ENCODE measurements at places on chromosomes 2 and 18. TPM values are rescaled to one million over a fixed set of nuclear protein-coding genes. Genes with fewer than 3 reads are reported as not detected.

Gene BCL2
- 21.9 TPM for total RNA-seq

Gene SNTG2
- total RNA-seq, result 2.8 TPM

Gene STK17B
- 15.7 TPM for total RNA-seq

Gene GAL3ST2
- total RNA-seq, result not detected

Gene EPAS1
- total RNA-seq, result 97.8 TPM

Gene SEMA4F
- 5.5 TPM for total RNA-seq

Gene WNT10A
- not detected for total RNA-seq

Gene HNMT
- 29.9 TPM for total RNA-seq

GRCh38 chr2:16852651-16853050 lies 187.0 kb upstream of the CYRIA start:
- DNase-seq, result no peak

DNA sequence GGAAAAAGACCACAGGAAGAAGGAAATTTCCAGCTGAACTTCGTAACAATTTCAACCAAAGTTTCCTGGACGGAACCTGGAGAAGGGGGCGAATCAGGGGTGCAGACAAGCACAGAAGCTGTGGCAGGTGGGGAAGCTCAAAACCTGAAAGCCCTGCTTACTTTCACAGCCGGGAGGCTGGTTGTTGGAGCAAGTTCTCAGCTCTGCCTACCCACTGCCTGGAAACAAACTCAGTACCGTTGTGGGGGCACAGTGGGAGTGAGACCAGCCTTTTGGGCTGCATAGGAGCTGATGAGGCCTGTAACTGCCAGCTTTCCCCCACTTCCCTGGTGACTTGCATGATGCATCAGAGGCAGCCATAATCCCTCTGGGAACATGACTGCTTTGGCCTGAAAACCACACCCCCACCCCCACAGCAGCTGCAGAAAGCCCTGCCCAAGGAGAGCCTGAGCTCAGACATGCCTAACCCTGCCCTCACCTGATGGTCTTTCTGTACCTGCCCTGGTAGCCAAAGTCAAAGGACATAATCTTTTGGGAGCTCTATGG lies 207.0 kb upstream of the VWC2L start:
- DNase-seq, result no peak

- no peak for DNase-seq
Measured at GRCh38 chr2:70828914-70829824, 6.4 kb downstream of the CD207 start.

DNA sequence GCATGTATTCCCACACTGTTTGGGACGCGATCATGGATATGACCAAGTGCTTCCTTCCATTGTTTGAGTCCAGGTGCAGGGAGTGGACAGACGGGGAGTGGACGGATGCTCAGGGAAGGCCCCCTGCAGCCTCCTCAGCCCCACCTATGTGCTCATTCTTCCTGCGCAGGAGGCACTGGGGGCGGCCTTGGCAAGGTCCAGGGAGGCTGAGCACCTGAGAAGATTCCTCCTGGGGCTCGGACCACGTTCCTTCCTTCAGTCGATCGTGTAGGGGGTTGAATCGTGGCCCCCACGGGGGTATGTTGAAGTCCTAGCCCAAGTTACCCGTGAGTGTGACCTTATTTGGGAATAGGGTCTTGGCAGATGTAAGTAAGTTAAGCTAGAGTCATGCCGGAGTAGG lies 60.4 kb downstream of the ASB1 start:
- DNase-seq, result no peak

DNA sequence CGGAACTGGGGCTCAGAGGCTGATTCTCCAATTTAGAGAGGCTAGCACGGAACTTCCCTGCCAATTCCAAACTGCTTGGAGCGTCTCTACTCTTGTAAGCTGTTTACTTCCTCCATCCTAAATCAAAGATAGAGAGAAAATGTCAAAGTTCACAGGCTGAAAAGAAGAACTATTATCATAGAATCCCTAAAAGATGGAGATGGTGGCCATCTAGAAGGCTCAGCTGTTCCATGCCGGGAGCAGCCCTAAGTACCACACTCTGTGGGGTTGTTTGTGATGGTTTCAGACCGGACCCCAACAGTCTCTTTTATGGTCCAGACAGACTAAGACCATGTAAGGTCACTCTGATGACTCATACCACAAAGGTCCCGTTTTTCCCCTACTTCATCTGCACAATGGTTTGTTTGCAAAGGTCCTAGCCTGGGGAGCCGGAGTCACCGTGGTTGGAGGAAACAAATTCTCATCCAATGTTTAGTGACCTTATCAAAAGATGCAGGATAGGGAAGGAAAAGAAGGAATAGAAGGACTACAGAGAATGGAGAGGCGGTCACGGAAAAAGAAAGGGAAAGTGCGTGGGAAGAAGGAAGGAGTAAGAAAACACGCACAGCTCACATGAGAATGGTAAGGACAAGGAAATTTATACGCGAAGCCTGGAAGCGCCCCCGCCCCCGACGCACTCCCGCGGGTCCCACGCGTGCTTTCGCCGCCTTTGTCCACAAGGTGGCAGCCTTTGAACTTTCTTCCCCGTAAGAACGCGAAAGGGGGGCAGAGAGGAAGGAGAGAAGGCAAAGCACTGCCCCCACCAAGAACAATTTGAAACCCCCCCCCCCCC lies 453 bp upstream of the ANTXR1 start:
- peak; percentile 84 for DNase-seq

DNA sequence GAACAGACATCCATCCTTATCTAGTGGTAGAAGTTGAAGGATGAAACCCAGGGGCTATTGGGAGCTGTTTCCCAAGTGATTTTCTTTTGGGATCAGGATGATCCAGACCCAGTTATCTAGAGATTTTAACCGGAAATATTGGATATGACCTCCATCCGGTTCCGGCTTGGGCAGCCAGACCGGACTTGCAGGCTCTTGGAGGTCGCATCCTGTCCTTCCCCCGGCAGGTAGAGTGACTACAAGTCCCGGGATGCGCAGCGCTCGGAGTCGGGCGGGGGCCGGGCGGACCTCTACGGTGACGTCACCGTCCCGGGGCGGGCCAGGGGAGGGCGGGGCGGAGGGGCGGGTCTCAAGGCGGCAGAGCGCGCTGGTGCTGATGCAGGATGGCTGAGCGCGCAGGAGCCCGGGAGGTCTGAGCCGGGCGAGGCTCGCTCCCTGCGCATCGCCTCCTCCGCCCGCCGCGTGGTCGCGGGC lies at the start of gene KIF5C:
Gene KIF5C (plus strand): TSS at position 360 of the 474 bp plus-strand sequence. CDS start 391 bp downstream, outside the sequence.
- peak; percentile 90 for DNase-seq

DNA sequence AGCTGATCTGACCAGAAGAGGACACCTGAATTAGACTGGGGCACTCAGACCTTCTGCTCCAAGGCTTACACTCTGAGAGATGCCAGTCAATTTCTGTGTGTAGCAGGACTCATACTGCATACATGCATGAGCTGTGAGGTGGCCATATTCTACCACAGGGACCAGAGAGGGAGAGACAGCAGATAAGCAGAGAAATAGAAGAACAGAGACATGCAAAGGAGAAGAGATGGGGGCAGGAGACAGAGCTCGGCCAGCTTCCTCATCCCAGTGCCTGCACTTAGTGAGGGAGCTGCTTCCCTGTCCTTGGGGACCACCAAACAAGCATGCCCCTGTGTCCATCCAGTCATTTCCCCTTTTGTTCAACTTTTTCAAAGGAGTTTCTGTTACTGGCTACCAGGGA lies 73.9 kb upstream of the ALK start:
- no peak for DNase-seq

DNA sequence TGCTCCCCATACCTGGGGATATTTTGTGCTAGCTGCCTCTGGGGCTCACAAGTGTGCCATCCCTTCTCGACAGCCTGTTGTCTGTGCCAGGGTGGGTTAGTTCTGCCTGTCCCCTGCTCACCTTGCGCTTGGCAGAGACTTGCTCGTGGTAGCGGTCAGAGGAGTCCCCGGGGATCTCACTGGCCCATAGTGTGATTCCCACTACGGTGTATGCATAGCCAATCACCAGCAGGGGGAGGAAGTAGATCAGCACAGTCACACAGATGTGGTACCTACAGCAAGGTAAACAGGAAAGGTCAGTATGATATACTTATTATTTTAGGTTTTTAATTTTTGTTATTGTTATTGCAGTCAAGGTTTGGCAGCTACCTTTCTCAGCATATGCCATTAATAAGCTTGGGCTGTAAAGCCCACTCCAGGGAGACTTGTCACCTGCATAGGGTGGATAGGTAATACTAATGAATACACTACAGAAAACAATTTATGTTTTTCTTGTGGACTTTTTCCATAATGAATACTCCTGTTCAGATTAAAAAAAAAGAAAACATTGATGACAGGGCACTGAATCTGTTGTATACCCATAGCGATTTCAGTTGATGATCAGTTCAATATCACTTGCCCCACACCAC lies 95.2 kb downstream of the POLE4 start:
- DNase-seq, result no peak

- DNase-seq, result no peak
Measured at GRCh38 chr2:219228041-219228910, 1.2 kb downstream of the ATG9A start.

DNA sequence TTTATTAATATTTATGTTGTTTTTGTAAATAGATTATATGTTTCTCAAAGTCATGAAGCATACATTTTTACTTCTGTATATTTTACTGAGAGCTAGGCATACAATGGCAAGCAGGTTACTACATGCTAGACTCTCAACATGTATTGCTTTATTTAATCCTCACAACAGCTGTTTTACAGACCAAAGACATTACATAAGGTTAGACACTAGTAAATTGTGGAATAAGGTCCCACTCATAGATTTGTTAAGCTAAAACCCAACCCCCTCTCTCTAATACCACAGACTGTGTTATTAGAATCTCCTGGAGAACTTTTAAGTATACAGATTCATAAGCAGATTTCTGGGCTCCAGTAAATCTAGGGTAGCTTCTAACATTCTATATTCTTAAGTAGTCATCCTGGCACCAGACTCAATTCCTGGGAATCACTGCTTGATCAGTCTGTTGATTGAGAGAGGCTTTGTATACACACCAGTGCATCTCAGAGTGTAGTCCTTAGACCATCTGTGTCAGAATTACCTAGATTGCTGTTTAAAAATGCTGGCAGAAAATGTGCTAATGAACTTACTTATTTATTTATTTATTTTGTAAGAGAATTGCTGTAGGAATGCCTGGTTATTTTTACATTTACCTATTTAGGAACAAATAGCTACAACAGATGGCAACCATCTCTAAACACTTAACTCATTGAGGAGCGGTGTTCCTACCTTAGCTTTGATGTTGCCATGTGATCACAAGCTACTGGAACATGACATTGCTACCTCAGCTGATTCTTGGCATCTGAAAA lies 153.5 kb upstream of the CAVIN2 start:
- DNase-seq, result no peak

GRCh38 chr2:4483050-4483449 lies 779.7 kb downstream of the DCDC2C start:
- DNase-seq, result no peak

DNA sequence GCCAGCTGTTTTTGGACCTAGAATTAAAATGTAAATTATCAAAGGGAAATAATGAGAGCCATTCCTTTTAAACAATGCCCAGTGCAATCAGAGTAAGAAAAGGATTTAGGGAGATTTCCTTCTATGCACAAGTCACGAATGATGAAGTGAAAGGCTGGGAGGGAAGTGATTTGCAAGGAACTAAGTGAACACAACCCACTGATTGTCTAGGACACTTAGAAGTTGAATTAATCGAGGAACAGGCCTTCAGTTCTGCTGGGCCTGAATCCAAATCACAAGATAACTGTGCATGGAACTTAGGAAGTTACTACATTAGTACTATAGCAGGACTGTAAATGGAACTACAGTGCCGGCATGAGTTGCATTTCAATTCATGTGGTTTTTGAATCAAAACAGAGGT lies 17.7 kb downstream of the MAP2 start:
- DNase-seq, result no peak

DNA sequence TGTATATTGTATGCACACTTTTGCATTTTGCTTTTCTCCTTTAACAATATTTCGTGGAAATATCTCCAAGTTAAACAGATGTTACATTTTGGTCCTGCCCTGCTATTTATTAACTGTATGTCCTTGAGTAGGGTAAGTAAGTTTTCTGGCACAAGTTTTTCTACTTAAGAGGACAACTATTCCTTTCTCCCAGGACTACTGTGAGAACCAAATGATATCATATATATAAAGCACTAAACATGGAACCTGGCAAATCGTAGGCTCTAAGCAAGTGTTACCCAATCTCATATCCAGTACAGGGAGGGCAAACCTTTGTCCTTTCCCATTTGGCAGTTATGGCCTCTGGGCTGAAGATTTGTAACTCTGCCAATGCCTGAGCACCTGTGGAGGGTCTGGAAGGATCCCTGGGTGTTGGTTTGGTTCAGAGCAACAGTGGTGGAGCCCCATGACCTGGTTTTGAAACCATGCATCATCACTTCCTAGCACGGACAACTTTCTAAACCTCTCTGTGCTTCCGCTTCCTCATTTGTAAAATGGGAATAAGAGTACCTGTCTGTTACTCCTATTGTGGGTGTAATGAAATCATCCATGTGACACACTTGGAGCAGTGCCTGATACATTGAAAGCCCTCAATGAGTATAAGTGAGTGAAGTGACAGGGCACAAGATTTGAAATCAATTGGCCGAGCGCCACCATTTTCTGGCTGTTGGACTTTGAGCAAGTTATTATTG lies 28.3 kb upstream of the ICOS start:
- DNase-seq, result no peak

DNA sequence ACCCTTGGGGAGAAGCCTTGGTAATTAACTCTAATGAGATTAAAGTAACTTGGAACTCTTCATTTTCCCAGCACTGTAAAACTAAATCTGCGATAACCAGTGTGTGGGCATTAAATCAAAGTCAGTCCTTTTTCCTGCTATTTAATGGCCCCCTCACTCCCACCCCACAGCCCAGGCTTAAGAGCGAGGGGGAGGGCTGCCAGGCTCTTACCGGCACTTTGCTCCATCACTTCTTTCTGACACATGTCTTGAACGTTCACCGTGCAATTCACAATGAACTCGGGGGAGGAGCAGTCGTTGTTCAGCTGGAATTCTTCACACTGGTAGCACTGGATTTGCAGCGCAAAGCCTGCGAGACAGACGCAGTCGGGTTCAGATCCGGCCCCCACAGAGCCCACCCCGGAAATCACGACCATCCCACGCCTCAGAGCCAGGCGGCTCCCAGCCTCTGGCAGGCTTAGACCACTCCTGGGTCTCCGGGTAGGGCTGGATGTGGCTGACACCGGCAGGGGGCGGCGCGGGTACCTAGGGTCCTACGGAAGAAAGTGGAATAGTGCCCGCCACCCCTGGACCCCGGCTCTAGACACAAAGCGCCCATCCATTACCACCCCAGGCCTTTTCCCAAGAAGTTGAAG lies 1.7 kb downstream of the LYPD1 start:
- no peak for DNase-seq

DNA sequence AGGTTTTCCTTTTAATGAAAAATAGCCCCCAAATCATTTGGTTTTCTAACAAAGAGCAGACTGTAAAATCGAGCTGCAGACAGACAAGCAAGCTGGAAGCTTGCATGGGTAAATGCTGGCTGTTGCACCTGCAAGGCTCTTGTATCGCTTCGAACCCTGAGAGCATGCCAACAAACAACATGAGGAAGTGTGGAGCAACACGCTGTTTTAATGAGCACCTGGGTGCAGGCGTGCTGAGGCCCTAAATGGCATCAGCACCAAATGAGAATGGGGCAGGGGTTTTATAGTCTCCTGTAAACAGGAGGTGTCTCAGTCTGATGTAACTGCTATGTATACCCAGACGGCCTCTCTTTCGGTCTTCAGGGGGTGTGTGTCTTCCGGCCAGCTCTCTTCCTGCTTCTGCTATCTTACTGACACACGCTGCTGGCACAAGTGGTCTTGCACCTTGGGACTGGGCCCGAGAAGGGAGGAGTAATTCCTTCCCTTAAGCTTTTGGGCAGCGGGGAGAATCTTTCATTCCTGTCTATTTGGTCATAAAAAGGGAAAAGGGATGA lies 31.9 kb upstream of the CDH2 start:
- DNase-seq, result no peak
